CD4-positive, alpha-beta T cell treated with Interleukin-17A for 1 hour (primary cell): ENCODE measurements at places on chromosomes 2 and 18.

GRCh38 chr2:72694715-72695496 is 130.9 kb downstream of the EXOC6B start:
- DNase-seq = no peak

DNA sequence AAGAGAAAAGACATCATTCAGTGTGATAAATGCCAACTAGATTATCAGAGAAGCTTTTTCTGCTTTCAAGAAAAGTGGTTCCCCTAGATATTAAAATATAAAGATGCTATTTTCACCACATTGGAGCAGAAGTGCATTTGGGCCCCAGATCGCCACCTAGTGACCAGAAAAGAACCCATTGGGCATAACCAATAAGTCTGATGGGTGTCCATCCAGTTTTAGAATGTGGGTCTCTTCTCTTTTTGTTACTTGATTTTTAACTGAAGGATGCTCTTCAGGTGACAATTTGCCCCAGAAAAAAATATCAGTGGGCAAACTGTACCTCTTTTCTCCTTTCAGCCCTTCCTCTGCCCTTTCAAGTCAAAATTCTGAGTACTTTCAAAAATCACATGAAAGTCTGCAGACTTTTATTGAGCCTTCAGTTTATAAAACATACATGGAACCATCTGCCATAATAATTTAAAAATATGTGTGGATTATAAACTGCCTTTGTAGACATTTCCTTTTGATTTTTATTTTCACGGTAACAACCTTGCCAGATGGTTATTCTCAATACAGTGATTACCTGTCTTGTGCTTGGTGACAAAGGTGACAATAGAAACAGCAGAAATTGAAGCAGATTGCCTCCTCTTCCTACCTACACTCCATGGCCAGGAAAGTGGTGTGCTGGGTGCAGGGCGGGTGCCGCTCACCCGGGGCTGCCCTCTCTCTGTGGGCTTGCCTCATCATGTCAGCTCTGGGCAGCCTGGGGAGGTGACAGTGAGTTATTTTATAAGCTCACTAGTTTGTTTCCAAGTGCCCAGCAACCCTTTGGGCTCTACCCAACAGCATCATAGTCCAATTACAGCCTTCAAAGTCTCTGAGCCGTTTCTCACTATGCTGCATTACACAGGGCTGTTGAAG is 124.5 kb downstream of the DCDC2C start:
- no peak for DNase-seq

DNA sequence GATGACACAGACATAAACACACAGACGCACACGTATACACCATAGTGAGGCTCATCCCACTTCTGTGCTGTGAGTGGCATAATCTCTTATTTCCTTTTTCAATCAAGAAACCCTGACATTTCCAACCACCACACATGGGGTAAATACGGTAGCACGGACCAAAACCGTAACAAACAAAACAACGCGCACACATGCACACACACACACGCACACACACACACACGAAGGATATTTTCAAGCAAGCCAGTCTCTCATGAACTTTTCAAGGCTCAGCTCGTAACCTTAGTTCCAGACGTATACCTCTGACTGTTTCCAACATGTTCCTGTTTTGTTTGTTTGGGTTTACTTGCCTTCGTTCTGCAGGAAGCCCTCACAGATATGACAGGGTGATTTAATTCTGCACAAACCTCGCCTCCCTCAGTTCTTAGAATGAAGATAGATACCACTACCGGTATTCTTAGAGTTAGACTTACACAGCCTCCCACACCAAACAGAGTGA is 119.8 kb downstream of the BCL2 start:
- DNase-seq = peak; percentile 76

GRCh38 chr2:19416784-19417684 is 58.6 kb upstream of the OSR1 start:
- no peak for DNase-seq

GRCh38 chr2:147759536-147759935 is 85.3 kb upstream of the ACVR2A start:
- DNase-seq = no peak

- peak; percentile 49 for DNase-seq
Observed at GRCh38 chr2:26088038-26088643, 54.3 kb downstream of the RAB10 start.

DNA sequence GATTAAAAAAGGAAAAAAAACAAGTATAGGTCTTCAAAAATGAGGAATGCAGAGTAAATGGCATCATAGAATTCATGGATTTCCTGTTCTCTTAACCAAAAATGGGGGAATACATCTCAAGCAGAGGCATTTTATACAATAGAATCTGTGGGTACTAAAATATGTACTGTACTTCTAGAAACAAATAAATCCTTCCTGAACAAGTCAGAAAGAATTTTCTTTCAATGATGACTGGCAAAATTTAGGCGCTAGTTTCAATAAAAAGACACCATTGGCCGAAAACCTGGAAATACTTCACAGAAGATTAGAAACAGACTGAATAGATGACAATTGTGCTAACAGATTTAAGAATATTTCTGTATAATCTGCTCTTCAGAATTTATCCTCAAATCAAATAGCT is 15.1 kb downstream of the TRAK2 start:
- no peak for DNase-seq

- peak; percentile 24 for DNase-seq
Observed at GRCh38 chr2:53913721-53914120, 54.0 kb upstream of the GPR75 start.

DNA sequence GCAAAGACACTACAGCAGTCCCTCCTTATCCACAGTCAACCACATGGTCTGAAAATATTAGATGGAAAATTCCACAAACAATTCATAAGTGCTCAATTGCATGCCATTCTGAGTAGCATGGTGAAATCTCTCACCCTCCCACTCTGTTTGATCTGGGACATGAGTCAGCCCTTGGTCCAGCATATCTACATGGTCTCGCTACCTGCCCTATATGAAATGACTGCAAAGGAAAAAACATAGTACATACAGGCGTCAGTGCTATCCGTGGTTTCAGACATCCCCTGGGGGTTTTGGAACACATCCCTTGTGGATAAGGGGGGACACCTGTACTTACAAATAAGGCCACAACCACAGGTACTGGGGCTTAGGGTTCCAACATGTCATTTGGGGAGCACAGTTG is 73.7 kb downstream of the CABLES1 start:
- DNase-seq = no peak

DNA sequence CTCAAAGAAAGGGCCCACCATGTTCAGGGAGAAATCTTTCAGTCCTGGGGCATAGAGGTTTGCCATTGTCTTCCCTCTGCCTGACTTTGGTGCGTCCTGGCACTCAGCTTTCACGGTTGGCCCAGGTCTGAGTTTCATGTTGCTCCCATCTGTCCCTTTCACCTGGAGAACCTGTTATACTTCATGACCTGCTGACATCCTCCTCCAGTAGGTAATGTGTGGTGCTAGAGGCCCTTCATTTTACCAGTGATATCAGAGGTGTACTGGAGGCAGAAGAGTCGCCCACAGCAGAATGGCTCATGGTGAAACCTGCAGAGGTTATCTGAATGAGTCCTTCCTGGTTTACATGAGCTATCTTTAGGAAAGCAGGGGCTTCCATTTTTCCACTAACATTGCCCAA is 128.8 kb upstream of the DLX2 start:
- no peak for DNase-seq

- no peak for DNase-seq
Observed at GRCh38 chr2:223952280-223952968, 4.8 kb upstream of the MRPL44 start.

DNA sequence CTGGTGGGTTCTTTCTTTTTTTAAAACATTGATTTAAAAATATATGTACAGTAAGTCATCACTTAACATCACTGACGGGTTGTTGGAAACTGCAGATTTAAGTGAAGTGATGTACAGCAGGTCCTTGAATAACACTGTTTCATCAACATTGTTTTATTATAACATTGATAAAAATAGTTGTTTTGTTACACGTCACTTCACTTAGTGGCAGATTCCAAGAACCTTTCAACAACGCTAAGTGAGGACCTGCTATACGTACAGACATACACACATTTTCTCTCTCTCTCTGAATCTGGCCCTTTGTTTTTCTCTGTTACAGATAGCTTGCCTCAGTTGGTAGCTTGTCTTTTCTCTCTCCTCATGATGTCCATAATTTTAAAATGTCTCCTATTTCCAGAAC is 9.5 kb downstream of the CNOT11 start:
- DNase-seq = no peak

- DNase-seq = peak; percentile 43
Observed at GRCh38 chr2:61887717-61888266, 664 bp downstream of the CCT4 start.

DNA sequence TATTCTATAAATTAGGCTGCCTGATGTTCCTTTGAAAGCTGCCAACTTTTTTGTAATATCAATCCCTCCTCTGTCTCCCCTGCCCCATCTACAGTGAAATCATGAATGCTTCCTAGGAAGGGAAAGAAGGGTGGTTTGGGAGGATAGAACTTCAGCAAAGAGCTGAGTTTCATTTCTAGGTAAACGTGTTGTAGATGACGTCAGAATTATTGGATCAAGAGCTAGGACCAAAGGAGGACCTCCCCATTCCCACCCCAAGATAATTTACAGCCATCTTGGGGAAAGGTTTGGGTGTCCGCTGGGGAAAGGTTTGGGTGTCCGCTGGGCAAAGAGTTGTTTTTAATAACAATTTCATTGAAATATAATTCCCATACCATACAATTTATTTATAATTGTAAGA is 11.2 kb upstream of the ANKRD53 start:
- DNase-seq = no peak

DNA sequence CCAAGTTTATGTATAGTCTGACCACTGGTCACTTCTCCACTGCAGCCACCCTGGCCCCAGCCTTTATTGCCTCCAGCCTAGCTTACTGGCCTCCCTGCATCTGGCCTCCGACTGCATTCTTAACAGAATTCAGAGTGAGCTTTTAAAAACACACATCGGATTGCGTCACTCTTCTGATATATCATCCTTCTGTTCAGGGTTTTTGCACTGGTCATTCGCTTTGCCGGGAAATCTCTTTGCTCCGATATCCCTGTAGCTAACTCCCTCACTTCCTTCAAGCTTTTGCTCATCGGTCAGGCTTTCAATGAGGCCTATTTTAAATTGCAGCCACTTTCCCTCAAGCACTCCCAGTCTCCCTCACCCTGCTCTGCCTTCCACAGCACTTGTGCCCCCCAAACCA is 101.6 kb upstream of the DLX2 start:
- DNase-seq = no peak

DNA sequence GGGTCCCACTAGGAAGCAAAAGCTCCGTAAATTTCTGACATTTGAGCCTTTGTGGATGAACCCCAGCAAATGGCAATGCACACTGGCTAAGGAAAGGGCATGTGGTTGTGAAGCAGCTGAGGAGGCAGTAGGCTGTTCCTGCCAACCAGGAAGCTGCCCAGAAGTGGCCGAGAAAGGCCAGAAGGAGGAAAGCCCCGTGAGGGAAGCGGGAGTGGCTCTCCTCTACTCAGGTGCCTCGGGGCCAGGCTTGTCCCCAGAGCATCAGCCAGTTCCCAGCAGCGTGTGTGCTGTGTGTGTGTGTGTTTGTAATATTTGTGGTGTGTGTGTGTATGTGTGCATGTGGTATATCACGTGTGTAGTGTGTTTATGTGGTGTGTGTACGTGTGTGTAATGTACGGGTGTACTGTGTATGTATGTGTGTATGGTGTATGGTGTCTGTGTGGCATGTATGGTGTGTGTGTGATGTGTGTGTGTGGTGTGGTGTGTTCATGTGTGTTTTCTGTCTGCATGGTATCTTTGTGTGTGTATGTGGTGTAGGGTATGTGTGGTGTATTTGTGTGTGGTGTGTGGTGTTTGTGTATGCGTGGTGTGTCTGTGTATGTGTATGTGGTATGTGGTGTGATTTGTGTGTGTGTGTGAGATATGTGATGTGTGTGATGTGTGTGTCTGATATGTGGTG is 90.6 kb downstream of the APOB start:
- DNase-seq = no peak

DNA sequence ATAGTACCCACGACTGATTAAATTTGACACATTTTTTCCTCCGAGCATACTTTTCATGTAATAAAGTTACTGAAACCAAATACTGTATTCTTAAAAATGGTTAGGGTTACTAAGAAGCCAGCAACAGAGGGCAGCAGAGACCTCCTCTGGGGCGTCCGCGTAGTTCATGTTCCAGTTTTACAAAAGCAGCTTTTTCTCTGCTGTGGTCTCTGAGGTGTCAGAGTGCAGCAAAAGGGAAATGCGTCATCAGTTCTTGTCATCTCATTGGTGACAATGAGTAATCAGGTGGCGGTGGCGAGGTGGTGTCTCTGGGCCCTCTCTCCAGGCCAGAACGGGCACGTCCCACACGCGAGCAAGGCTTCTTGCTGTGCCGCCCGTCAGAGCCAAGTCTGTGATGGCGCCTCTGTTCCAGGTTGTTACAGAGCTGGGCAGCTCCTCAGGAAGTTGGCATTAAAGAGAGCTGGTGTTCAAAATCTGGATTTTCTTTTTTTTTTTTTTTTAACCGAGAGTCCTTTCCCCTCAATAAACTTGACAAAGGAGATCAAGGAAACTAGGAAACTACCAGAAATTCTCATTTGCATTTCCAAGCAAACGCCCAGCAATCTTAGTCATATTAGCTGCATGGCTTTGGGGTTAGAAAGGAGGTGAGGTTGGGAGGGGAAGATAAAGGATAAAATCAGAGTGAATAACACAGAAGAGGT is 98.6 kb upstream of the BZW1 start:
- peak; percentile 98 for DNase-seq

DNA sequence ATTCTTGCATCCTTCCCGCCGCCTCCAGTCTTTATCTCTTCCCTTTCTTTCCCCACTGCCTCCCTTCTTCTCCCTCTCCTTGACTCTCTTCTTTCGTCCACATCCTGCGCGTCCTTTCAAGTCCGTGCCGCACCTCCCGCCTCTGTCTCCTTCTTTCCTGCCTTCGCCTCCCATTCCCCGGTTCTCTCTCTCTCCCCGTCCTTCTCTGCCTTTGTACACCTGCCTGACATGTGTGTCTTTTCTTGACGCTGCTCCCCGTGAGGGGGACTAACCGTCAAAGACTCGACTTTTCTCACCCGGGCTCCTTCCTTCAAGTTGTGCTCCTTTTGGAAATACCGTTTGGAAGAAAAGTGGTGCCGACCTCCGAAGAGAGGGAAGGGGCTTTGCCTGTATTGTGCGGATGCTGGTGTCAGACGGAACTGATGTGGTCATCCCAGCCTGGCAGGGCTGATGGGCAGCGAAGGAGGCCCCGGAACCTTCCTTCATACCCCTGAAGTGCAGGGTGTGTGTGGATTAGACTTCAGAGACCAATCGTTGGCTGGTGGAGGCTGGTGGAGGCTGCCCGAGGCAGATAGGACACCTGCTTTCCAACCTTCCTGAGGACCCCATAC is 879 bp downstream of the TMEM178A start:
- DNase-seq = no peak

DNA sequence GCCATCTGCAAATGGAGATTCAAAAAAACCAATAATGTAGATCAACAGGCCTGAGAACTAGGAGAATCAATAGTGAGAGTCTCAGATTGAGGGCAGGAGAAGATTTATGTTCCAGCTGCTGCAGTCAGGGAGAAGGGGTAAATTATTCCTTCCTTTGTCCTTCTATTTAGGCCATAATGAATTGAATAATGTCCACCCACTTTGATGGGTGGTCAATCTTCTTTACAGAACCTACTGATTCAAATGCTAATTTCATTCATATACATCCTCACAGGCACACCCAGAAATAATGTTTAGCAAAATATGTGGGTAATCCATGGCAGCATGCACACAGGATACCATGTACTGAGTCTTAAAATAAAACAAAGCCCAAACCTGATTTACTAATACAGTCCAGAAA is 695.3 kb upstream of the REG3G start:
- no peak for DNase-seq
